Stimulated activated CD8-positive, alpha-beta memory T cell treated with anti-CD3 and anti-CD28 coated beads, Interleukin-2, amount 100 ng/mL, for 1 hour (primary cell): ENCODE measurements at places on chromosomes 2 and 18.

DNA sequence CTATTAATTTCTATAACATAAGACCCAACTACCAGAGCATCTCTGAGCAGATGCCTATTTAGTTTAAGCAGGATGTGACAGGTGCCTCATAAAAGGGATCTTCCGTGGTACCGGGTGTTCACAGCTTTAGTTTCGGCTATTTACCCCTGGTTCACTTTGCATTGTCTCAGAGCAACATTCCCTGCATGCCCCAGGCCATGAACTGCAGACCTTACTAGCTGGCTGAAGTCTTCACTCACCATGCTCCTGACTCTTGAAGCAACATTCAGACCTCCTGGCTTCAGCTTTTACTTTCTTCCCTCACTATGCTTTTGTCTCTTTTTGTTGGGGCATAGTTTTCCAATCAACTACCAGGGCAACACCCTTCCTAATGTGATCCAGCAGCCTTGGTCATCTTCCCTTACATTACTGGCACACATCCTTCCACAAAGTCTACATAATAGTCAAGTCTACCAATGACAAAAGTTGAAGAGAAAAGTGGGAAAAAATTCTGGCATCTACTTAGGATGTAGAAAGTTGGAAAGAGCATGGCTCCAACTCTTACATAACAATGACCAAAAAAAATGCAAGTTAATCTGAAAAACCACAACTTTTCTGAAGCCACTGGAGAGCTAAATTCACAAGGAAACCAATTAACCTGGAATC lies 99.2 kb downstream of the SESTD1 start:
- DNase-seq, result no peak

- no peak for DNase-seq
These were observed 307.1 kb downstream of the NRXN1 start for GRCh38 chr2:50724837-50725236.

DNA sequence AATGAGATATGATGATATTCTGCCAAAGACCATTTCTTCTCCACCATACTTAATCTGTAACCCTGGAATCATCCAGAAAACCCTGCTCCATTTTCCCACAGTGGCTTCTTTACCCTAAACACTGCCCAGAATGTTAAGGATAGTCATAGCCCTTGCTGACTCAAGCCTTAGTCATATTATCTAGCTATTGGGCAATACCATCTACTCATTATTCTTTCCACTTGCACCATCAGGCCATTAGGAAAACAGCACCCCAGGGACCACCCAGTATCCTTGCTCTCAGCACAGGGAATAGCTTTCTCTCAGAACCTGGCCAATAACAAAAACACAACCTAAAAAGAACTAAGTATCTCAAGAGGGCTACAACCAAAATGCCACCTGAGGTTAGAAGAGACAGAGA lies 445.7 kb upstream of the SLC14A2 start:
- no peak for DNase-seq

GRCh38 chr2:135208016-135208415 lies 155.9 kb downstream of the RAB3GAP1 start:
- no peak for DNase-seq

DNA sequence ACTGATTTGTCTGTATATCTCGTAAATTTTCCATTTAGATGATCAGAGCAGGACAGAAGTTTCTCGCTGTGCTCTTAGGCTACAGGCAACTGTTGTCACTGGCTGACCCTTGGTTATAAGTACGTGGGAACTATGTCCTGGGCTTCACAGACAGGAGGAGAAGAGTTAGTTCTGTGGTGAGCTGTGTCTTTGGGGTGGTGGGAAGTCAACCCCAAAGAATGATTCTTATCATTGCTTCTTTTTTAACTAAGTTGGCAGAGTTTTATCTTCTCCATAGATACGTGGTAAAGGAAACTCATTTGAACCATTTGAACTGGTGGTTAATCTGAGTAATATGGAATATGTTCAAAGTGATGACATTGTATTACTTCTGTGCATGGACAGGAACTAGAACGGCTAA lies 230.6 kb upstream of the EPAS1 start:
- no peak for DNase-seq
